AG08395 (cell line): ENCODE measurements at places on chromosomes 11 and 22.

DNA sequence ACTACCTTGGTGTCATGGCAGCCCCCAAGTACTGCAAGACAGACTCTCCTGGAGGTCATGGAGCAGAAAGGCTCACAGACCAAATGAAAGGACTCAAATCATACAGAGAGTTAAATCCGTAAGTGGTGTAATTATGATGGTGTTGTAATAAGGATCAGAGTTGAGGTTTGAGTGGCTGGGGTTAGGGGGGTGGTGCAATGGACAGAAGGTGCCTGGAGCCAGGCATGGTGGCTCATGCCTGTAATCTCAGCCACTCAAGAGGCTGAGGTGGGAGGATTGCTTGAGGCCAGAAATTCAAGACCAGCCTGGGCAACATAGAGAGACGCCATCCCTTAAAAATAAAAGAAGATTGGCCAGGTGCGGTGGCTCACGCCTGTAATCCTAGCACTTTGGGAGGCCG, 18.7 kb downstream of the ART5 start:
- no peak for DNase-seq

DNA sequence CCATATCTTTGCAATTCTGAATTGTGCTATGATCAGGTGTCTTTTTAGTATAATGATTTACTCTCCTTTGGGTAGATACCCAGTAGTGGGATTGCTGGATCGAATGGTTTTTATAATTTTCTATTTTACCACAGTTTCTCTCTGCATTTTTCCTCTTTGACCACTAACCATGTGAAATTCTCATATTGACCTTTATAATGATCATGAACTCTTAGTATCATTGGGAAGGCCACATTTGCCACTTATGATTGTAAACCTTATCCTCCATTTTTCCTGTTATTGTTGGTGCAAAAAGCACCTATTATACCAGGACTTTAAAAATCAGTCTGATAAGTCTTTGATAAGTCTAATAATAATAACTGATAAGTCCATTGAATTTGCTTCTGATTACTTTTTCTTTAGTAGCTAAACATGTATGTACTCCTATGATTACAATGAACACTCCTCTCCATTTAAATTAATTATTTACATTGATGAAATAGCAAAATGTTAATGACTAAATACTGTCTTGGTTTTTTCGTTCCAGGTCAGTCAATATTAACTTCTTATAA, 9.6 kb downstream of the NEAT1 start:
- DNase-seq = no peak

DNA sequence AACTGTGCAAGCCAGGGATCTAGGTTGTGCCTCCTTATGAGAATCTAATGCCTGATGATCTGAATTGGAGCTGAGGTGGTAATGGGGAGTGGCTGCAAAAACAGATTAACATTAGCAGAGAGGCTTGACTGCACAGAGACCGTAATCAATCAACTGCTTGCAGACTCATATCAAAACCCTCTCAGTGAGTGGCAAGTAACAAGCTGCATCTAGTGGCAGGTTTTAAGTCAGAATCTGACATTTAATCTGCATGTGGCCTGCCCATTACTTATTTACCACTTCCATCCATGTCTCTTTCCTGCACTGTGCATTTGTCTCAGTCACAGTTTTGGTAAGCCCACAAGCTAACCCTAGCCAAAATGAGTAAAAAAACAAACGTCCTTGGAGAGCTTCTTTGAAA, 11.2 kb downstream of the C11orf58 start:
- no peak for DNase-seq

GRCh38 chr22:25563761-25564319, 635 bp upstream of the GRK3 start:
- DNase-seq = no peak

GRCh38 chr22:29979777-29980321, 96.9 kb downstream of the MTMR3 start:
- peak; percentile 35 for DNase-seq

- no peak for DNase-seq
Observed at GRCh38 chr22:41742918-41743317, 43.6 kb downstream of the MEI1 start.

DNA sequence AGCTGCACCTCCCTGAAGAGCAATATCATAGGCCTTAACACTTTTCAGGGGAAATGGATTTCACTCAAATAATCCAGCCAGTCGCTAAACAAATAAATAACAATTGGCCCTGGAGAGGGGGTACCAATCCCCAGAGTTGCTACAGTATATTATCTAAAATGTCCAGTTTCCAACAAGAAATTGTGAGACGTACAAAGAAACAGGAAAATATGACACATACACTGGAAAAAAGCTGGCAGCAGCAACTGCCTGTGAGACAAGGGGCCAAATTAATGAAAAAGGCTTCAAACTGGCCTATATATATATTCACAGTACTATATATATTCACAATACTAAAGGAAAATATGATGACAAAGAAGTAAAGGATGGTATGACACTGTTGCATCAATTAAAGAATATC, 4.0 kb downstream of the NF2 start:
- DNase-seq = no peak
